Activated CD4-positive, alpha-beta T cell treated with anti-CD3 and anti-CD28 coated beads, Interleukin-2, amount 50 U/mL, for 24 hours (primary cell): ENCODE measurements at places on chromosomes 4 and X.

DNA sequence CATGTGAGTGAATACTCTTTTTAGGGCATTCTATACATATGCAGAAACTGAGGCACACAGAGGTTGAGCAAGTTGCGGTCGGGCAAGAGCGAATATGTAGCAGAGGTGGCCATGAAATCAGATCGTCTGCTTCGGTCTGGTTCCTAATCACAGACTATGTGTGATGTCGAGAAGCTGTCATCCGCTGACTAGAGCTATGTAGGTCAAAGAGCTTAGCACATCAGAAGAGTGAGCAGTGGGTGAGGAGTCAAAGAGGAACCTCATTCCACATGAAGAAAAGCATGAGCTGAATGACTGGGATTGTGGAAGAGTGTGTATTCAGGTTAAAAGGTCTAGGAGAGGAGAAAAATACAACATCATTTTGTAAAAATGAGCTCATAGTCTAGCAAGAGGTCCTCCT, 19.0 kb downstream of the GAB3 start:
- DNase-seq = no peak

DNA sequence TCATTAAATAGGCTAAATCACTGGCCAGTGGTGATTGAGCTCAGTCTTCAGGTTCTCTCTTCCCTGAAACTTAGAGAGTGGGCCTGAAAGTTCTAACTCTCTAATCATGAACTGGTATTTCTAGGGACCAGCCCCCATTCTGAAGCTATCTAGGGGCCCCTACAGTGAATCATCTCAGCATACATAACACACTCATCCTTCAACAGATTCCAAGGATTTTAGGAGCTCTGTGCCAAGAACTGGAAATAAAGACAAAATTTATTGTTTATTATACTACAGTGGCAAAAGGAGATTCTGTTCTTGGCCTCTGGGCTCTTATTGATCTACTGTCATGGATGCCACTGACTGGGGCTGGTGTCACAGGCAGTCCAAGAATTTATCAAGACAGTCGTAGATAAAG, 263.8 kb upstream of the IGFBP7 start:
- no peak for DNase-seq

- DNase-seq = no peak
Observed at GRCh38 chr4:18401868-18402267, 380.3 kb upstream of the LCORL start.

GRCh38 chrX:153381684-153382532, 19.2 kb downstream of the PNMA6E start:
- no peak for DNase-seq

GRCh38 chr4:58962424-58962823, 1852.2 kb upstream of the IGFBP7 start:
- no peak for DNase-seq

GRCh38 chrX:112053169-112053568, 29.4 kb downstream of the TRPC5 start:
- no peak for DNase-seq

GRCh38 chr4:110792036-110792435, 169.2 kb upstream of the PITX2 start:
- DNase-seq = no peak

DNA sequence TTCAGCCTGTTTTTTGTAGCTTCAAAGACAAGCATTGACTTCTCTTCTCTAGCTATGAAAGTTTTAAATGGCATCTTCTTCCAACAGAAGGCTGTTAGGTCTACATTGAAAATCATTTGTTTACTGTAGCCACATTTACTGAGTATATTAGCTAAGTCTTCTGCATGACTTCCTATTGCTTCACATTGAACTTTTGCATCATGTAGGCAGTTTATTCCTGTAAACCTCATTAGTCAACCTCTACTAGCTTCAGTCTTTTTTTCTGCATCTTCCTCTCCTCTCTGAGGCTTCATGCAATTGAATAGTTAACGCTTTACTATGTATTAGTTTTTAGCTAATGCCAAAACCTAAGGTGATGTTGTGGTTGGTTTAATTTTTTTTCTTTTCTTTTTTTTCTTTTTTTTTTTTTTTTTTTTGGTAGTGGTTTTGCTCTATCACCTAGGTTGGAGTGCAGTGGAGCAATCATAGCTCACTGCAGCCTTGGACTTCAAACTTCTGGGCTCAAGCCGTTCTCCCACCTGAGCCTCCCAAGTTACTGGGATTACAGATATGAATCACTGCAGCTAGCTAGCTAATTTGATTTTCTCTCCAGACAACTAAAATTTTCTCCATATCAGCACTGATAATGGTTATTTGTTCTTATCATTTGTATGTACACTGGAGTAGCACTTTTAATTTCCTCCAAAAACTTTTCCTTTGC, 3.4 kb downstream of the UGT2A3 start:
- no peak for DNase-seq

DNA sequence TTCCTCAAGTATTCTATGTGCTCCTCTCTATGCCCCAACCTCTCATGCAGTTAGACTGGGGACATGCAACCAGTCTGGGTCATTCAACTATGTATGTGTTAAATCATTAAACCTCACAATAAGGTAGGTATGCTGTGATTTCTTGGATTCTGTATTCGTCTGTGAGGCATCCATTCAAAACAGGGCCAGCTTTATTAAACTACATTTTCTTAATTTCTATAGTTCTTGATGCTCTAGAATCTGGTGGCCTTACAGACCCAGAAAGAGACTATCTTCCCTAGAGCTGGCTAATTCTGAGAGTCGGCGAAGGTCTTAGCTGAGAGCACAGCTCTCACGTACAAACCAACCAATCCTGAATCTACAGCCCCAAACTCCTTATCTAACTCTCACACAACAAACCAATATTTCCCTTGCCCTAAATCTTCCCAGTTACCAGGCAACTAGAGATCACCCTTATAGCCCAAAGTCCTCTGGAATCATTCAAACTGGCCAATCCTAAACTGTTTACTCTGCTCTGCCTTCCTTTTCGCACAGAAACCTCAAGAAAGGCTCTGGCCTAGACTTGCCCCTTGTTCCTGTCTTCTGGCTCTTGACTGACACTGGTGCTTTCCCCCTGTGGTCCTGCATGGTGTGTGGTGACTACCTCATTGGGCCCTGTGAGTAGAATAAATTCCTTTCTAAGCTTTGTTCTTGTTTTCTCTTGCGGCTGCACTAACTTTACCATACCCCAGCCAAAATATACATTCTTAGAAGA, 203.5 kb upstream of the TET2 start:
- no peak for DNase-seq

GRCh38 chr4:149511558-149512298, 303.9 kb downstream of the IQCM start:
- DNase-seq = no peak

DNA sequence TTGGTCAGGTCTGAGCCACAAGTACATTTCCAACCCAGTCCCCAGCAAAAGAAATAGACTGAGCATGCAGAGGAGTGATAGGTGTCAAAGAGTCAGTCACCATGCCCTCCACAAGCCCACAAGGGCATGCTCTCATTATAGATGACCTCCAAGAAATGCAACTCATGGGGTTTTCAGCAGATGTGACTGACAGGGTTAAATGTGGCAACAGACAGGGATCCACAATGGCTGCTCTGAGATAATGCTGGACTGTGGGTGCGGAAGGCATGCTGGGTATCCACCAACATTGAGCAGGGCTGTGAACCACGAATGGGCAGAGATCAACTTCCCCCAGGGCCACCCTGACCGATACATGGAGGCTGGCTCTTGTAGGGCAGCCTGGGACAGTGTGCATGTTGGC, 115.8 kb downstream of the BCOR start:
- DNase-seq = no peak

DNA sequence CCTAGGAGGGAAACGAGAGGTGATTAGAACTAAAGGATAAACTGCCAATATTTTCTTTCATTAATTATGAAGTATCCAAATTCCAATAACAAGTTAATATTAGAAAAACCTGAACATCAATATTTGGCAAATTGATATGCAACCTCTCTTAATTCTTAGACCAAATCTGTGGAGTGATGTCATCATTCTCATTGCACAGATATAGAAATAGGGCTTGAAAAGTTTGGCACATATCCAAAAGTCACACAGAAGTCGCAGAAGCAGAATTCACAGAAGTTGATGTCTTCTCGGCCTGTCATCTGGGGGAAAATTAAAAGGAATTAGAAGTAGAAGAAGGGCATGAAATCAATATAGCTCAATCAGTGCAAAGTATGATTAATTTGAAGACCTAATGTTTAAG, 36.9 kb downstream of the ENPEP start:
- DNase-seq = no peak

DNA sequence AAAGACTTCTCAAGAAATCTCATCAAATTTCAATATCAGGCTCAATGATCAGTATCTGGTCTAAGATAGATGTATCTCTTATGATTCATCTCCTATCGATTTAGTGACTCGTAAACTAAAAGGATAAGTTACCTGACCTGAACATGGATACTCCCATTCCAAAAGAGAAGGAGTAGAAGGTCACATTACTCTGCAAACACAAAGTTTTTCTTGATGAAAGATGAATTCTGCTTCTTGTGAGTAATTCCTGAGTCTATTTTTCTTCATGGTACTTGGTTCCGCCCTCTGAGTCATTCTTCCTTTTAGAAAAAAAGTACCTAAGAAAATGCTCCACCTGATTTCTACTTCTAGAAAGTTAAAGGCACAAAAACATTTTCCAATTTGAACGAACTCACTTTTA, 223.1 kb upstream of the SLIT2 start:
- no peak for DNase-seq

- DNase-seq = no peak
Observed at GRCh38 chrX:97021680-97022079, 138.0 kb downstream of the RPA4 start.
